ENCODE measurements at places on chromosomes 1 and 21.

- DNase-seq, result no peak
Measured at GRCh38 chr21:36254106-36254941, 65.7 kb upstream of the MORC3 start.

- DNase-seq, result no peak
Measured at GRCh38 chr1:204136814-204137213, 15.0 kb downstream of the ETNK2 start.

GRCh38 chr1:177119311-177119710, 45.2 kb downstream of the ASTN1 start:
- no peak for DNase-seq

DNA sequence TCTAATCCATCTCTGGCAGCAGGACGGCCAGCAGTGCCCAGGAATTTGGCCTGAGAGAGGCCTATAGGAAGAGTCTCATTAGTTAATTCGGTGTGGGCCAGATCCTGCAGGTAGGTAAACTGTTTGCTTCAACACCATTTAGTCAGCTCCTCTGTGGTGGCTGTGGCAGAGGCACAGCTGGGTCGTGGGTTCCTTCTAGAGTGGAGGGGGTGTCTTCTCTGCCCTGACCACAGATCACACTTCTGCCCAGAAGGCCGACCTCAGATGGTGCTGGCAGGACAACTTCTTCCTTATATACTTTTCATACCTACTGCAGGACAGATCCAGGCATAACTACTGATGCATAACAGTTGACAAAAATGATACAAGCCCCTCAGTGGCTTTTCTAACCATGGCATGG, 281.4 kb downstream of the RPS6KC1 start:
- no peak for DNase-seq

DNA sequence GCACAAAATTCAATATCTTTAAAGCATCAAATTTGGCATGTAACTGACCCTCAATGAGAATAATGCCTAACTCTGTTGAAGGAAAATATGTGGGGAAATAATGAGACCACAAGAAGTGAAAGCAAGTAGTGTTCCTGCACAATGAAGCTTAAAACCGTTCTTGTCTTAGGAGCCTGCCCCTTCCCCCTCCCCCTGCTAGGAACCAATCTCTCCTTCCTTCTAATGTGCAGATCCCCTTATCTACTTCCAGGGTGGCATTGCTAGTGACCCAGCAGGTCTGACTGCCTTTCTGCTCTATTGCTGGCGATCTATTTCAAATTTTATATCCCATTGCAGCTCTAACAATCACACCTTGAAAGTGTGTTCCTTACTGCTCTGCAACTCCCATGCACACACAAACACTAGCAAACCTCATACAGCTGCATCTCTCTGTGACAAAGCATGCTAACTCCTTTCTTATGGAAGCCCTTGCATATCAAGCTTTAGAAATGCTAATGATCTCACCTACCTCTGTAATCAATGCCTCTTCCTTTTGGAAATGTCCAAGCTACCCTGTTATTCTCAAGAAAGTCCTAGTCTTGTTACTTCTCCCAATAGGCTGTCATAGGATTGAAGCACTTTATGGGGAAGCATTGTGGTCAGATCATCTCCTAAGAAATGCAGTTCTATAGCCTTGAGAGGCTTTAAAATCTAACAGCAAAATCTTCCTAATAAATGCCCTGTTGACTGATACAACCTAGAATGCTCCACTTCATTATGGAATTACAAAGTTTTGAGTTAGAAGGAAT, 26.5 kb downstream of the BCL9 start:
- no peak for DNase-seq

GRCh38 chr1:179807291-179807690, 64.2 kb downstream of the FAM163A start:
- no peak for DNase-seq

- DNase-seq, result no peak
Measured at GRCh38 chr1:54977533-54978297, 2.7 kb upstream of the TMEM61 start.

- DNase-seq, result no peak
Measured at GRCh38 chr1:150799089-150799488, 9.0 kb downstream of the CTSK start.

DNA sequence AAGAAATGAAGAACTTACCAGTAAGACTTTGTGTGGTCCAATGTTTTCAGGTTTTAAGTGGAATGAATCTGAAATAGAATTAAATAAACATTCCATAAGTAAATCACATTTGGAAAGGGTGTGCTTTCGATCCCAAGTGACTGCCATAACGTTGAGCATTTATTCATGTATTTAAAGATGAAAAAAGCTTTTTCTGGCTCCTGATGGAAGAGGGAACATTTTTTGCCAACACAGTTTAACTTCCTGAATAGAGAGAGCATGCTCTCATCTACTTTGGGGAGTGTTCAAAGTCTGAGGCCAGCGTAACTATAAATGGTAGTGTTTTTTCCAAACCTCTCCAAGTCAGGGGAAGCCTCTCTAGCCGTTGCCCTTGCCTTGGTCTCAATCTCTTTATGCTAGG, 55.8 kb downstream of the GNG12 start:
- no peak for DNase-seq

DNA sequence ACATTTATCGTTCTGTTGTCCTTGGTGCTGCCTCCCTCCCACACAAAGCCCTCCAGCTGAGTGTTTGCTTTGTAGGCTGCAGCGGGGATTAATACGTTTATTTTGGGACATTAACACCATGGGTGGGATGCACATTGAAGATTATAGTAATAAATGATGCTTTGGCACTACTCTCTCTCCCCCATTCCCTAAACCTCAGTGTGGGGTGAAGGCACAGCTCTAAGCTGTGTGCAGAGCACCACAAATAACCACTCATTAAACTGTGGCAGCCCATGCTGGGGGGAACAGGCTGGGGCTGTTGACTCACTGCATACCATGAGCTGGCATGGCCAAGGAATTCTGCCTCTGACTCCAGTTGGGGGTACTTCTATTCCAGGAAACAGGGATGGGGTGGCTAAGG, 7.7 kb downstream of the PCP4L1 start:
- no peak for DNase-seq

DNA sequence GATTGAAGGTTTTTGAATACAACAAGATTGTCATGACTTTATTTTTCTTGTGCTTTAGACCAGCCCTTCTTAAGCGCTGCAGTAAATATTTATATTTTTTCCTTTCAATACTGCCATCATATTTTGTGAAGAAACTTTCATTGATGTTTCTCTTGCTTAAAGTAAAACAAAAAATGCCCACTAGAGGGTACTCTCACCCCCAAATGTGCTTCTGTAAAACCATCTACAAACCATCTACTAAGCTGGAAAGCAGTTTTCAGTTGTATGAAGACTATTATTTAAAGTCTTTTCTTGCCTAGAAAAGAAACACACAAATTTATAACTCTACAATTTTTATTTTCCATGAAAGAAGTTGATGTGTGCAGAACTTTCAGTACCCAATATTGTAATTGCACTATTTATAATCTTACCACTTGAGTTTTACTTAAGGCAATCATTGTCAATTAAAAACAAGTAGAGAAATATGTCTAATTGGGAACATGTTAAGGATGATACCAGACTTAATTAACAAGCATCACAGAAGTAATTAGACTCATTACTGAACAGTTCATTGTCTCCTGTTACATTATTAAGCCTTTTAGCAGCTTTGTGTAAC, 10.7 kb downstream of the LEPR start:
- DNase-seq, result no peak

DNA sequence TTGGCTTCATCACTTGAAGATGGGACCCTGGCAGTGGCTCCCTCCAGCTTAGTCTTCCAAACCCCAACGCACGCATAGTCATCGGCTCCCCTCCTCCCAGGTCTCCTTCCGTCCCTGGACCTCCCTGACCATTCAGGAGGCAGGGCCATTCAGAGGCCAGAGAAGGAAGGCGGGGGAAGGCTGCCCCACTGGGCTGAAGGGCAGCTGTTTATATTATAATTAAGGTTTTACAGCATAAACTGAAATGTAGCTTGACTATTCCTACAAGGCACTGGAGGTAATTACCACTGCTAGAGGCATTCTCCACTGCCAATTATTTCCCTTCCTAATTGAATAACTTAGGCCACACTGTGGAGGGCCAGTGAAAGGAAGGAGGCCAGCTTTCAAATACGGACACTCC, 170.6 kb upstream of the PROX1 start:
- no peak for DNase-seq

GRCh38 chr1:107879927-107880326, 85.1 kb downstream of the VAV3 start:
- no peak for DNase-seq

- no peak for DNase-seq
Measured at GRCh38 chr1:197367627-197368026, 99.6 kb downstream of the CRB1 start.

DNA sequence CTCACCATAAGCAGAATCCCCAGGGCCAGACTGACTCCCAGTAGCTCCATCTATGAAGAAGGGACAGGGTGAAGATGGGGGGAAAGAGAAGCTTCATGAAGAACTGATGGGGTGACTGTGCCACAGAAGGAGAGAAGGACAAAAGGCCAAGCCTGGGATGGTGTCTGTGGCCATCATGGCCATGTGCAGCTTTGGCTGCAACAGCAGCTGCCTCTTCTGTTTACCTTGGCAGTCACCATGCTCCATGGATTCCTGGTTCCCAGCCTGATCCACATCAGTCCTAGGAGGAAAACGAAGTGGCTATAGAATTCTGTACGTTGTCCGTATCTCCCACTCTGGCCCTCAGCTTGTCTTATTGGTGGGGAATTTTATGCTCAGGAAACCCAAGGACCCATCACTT, 12.0 kb downstream of the SEMA6C start:
- no peak for DNase-seq

DNA sequence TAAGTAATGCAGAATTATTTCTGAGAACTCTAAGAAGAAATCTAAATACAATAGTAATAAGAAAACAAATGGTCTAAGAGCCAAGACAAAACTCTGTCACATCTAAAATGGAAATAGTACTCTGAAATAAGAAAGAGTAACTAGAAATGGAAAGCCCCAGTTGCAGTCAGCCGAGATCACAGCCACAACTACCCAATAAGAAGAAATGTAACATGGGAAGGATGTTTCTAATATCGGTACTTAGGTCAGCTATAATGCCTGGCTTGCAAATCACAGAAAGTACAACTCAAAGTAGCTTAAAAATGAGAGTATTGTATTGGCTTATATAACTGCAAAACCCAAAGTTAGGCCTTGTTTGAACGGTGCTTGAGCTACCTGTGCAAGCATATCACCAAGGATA, 58.6 kb upstream of the USP25 start:
- DNase-seq, result no peak

- DNase-seq, result no peak
Measured at GRCh38 chr1:5620997-5621396, 371.2 kb downstream of the NPHP4 start.

DNA sequence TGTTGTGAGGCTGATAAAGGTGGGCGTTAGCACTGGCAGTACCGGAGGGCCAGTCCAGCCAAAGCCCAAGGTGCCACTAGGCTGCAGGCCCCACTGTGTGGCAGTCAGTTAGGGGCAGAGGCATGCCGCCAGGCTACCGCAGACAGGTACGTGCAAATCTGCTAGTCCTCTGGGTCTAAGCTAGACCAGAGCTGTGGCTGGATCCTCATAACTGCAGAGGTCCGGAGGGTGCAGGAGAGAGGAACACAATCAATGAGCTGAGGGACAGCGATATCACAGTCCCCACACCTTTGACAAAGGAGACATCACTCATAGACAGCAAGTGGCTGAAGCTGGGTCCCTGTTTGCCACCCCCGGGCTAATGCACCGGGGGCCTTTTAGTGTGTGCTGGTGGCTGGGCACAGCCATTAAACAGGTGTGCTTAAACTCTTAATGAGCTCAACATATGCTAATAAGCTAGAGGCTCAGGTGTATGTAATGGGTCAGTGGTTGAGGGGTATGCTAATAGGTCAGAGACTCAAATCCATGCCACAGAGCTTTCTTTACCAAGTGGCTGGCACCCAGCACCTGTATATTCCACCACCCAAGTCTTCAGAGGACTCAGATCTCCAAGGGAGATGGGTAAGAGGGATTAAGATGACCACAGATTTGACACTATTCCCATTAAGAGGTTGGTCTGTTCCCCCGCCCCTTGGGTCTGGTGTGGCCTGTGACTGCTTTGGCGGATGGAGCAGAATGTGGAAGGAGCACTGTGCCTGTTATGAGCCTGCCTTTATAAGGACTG, 82.0 kb downstream of the GLIS1 start:
- no peak for DNase-seq

- DNase-seq, result no peak
Measured at GRCh38 chr1:119841306-119841705, 30.0 kb upstream of the REG4 start.
